Cardiac muscle cell (in vitro differentiated cells and primary cell): ENCODE measurements at places on chromosomes 11 and 22. TPM values are rescaled to one million over a fixed set of nuclear protein-coding genes. Genes with fewer than 3 reads are reported as not detected.

- no peak for DNase-seq
These were observed 100.3 kb downstream of the RBFOX2 start for GRCh38 chr22:35928285-35928798.

DNA sequence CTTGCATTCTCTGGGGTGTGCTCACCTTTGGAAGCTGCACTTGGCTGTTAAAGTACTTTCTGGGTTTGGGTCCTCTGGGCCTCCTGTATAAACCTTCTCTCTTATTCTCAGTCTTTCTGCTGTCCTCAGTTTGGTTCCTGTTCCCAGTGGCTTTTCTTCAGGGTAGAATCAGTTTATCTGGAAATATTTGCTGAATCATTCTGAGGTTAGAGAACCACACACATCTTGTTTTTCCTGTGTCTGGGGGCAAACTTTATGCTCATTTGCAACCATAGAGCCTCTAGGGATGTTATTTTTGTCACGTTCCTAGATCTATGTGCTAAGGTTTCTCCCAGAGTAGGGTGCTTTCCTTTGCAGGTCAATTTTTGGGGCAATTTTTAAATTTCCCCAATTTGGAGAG, 224.3 kb upstream of the C11orf87 start:
- DNase-seq = no peak

The AIFM3 gene
- 2.0 and 4.8 TPM in 2 replicates for total RNA-seq

DNA sequence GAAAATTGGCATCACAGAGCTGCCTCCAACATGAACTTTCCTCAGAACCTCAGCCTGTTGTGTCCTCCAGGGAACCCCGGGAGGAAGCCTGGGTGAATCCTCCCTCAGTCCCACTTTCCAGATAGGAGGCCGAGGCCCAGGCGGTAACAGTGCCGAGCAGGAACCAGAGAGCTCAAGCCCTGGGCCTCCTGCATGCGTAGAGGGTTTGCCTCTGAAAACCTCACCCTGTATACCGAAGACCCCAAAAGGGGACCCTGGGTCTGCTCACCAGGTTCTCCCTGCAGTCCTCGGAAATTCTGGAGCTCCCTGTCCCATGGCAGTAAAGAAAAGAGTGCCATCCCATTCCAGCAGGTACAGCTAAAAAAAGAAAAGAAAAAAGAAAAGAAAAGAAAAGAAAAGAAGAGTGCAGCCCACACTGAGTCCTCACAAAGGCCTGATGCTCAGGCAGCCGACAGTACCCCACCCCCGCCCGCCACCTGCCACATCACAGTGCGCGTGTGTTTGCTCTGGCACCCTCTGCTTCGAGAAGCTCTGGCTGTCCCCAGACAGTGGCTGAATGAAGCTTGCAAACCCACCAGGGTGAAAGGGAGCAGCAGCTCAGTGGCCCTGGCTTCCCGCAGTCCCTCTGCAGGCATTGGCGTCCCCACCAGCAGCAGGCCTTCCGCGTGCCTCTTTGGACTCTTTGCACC, 28.4 kb upstream of the FADD start:
- DNase-seq = no peak

The KRTAP5-7 gene
- total RNA-seq = not detected in 2 replicates

GRCh38 chr11:7651700-7652099, 21.6 kb downstream of the CYB5R2 start:
- no peak for DNase-seq

- peak; percentile 24 for DNase-seq
These were observed 113.9 kb downstream of the RPS6KA4 start for GRCh38 chr11:64472593-64473455.

DNA sequence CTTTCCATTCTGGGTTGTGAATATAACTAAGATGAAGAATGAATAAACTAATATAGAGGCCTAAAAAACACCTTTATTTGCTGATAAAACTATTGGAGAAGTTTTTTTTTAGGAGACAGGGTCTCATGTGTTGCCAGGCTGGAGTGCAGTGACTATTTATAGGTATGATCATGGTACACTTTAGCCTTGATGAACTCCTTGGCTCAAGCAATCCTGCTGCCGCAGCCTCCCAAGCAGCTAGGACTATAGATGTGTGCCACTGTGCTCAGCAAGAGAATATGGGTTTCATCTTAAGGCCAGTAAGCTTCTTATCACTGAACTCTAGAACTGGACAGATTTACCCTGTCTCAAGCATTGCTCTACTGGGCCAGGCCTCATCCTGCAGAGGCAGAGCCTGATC, 26.6 kb downstream of the CCDC90B start:
- no peak for DNase-seq

The VSIG2 gene
- not detected in 2 replicates for total RNA-seq
